NCI-H2029 (cell line): ENCODE measurements at places on chromosomes 13 and 19.

- no peak for DNase-seq
Measured at GRCh38 chr13:111956261-111957151, 110.4 kb upstream of the SOX1 start.

GRCh38 chr13:99154064-99154463 lies 46.6 kb upstream of the UBAC2 start:
- DNase-seq, result no peak

GRCh38 chr13:101945435-101945834 lies 456.4 kb downstream of the FGF14 start:
- DNase-seq, result no peak

GRCh38 chr13:23811366-23812062 lies 77.7 kb downstream of the MIPEP start:
- no peak for DNase-seq

GRCh38 chr13:28058866-28059613 lies 41.3 kb downstream of the FLT3 start:
- DNase-seq, result no peak

GRCh38 chr13:20814224-20814910 lies 40.6 kb upstream of the EEF1AKMT1 start:
- peak; percentile 62 for DNase-seq

GRCh38 chr13:108257248-108257647 lies 12.3 kb upstream of the TNFSF13B start:
- DNase-seq, result no peak

GRCh38 chr13:101398920-101399319 lies 17.4 kb downstream of the NALCN start:
- no peak for DNase-seq

DNA sequence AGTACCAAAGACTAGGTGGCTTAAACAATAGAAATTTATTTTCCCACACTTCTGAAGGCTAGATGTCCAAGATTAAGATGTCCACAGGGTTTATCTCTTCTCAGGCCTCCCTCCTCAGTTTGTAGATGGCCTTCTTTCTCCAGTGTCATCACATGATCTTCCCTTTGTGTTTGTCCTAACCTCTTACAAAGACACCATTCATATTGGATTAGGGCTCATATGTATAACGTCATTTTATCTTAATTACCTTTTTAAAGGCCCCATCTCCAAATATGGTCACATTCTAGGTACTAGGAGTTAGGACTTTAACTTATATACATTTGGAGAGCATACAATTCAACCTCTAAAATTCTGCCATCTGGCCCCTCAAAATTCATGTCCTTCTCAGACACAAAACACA lies 34.3 kb downstream of the N4BP2L2 start:
- DNase-seq, result no peak

DNA sequence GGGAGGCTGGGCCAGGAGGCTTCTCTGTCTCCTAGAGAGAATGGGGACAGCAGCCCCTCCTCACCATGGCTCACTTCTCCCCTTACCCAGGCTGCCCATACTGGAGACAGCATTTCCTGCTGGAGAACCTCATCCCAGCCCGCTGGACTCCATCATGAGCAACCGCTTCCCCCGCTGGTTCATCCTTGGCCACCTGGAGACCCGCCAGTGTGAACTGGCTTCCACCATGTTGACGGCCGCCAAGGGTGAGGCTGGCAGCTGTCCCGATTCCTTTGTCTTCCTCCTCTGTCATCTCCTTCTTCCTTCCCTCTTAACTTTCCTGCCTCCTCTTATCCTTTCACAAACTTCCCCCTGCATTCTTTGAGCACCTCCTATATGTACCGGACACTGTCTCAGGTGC lies 28.0 kb downstream of the ZSWIM4 start:
- peak; percentile 62 for DNase-seq

DNA sequence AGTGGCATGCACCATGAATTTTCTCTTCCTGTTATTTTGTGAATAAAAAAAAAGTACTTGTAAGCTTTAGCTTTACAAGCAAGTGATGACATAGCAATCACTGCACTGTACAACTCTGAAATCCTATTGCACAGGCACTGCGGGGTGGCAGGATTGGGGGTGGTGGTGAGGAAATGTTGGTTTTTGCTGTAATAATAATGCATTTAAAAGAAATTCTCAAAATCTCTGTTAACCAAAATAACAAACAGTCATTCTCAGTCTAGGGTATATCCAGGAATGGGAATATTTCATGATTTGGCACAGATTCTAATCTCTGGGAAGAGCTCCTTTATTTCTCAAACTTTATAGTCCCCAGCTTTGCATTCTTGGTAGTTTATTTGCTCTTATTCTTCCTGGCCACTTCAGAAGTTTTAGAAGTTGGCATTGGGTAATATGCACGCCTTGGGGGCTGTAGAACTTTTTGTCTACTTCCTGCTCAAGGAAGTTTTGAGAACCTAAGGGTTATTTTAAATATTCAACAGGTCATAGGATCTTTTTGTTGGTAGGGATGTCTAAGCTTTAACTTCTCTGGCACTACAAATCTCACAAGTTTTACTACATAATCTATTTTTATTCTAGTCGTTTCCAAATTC lies 353.0 kb upstream of the KLF12 start:
- no peak for DNase-seq

DNA sequence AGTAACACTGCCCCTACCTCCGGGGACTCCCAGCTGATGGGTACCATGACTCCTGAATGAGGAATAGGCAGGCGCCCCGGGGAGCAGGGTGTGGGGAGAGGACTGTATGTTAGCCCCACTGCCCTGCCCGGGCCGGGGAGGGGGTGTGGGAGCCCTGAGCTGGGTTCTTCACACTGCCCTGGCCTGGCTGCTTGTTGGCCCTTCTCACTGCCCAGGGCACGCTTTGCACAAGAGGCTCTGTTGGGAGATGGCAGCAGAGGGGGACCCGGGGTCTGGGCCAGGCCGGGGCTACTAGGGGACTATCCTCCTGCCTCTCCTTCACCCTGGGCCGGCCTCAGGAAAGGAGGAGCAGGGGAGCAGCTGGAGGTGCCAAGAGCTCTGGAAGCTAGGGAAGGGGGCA lies 19.3 kb upstream of the KCTD15 start:
- DNase-seq, result no peak

DNA sequence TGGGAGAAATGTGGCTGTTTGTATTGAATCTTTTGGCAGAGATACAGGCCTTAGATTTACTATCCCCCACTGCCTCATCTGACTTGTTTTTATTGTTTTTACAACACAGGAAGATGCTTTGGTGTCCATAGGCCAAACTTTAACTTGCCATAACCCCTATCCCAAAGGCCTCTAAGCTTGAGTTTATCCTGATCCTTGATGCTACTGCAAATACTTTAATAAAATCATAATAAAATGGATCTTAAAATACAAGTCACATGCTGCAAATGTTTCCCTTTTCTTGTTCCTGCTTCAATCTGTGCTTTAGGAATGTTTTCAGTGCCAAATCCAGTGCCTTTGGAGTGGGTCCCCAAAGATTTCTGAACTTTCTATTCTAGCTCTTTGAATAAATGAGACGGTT lies 770.6 kb downstream of the DACH1 start:
- no peak for DNase-seq

- peak; percentile 79 for DNase-seq
Measured at GRCh38 chr19:55654868-55655647, at the start of gene U2AF2. Gene U2AF2 (plus strand): TSS chr19:55655035. CDS start chr19:55655105, 70 bp downstream.
